Left hindlimb (tissue), 1 donor: ENCODE measurements at places on chromosomes 12 and 14.
A peak's percentile ranks its signal among the peaks of the same experiment; 100 is the strongest.

DNA sequence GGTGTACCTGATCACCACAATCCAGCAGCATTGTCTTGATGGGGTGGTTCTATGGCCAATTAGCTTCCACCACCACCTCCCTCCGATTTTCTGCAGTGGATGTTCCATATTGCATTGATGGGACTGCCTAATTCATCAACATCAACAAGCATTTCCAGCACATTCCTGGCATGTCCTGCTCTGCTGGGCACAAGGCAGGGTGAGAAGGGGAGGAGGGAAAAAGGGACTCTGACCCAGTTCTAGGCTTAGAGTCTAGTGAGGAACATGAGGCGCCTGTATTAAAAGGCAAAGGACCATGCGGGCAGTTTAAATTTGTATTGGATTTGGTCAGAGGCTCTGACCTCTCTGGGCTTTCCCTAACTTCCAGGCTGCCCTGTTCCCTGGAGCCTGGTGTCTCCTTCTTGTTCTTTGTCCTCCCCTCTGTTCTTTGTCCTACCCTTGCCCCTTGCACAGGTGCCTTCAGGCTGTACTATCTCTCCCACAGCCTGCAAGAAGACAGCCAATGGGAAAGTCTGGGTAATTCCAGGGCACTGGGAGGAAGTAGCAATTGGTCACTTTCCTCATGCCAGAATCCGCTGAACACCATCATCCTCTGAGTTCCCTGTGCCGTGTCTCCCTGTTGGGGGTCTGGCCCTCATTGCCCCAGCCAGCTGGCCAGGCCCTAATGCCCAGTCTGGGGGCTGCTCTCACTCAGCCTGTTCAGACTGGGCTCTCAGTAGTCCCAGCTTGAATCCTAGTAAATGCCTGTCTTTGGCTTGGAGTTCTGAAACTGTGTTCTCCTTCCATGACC lies 43.3 kb downstream of the TSPAN11 start:
- DNase-seq: no peak

DNA sequence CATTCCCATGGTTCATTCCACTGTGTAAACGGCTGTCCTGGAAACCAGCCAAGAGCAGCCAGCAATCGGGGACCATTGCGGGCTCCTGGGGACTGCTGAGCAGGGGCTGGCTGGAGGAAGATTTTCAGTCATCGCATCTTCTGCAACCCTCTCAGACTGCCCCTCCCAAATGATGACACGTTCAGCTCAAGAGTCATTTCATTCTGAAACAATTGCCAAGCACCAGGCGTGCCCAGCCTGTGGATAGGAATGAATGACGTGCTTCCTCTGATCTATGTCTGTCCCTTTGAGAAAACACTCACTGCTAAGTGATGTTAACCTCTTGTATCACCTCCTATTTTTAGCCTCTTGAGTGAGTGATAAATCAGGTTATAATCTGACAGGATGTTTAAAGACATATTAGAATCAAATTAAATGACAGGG lies 62.0 kb downstream of the NDUFA12 start:
- peak; percentile 50 for DNase-seq

- DNase-seq: no peak
Observed at GRCh38 chr12:108657130-108657745, 23.5 kb upstream of the SELPLG start.

- no peak for DNase-seq
Observed at GRCh38 chr14:82897469-82898308, 1364.0 kb upstream of the SEL1L start.

GRCh38 chr14:21072781-21073339 lies 2.8 kb downstream of the ARHGEF40 start:
- DNase-seq: no peak

DNA sequence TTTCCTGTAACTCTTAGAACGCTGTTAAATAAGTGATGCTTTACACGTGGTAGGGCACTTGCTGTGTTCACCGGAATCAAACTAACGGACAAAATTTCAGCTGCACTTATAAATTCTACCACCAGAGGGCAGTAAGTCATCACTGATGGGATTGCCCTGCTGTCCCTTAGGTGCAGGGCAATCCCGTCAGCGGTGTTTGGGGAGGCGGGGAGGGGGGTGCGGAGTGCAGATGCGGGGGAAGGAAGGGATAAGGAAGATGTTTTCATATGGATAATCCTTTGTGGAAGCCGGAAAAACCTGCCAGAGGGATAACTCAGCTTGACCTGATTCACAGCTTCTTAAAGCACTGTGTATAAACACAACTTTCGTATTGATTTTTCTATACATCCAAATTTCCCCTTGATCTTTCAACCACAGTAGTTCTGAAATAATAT lies 21.7 kb upstream of the SLC10A1 start:
- DNase-seq: peak; percentile 55

DNA sequence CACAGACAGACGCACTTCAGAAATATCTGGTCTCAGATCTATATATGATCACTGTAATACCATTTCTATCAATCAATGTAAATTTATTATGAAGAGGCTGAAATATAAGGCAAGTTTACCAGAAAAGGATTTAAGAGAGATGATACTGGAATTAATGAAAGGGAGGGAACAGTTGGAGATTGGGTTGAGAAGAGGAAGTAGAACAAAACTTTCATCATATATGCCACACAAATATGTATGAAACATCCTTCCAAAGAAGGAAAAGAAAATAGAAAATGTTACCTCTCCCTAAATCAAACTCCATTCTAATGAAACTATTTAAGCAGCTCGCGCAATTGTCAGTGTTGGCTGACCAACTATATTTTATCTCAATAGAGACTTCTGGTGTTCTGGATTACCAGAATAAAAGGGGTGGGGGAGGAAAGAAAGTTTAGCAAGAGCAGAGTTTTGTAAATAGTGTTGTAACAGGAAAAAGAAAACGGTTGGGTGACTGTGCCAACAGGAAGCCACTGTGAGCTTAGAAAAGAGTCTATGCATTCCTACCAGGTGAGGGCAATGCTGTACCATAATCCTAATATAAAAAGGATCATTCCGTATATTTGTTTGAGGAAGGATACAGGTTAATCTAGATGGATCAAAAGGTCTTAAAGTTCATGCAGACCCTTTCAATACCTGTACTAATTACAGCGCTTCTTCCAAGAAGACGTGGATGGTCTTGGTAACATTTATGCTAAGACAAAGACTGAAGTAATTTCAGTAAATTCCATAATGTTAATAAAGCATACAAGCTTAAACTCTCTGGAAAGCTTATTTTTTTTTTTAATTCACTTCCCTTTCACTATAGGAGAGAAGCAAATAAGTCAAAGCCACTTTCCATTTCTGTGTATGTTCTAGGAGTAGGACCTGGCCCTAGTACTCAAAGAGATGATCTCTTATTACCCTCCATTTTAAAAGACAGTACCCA lies 14.5 kb upstream of the LLPH start:
- no peak for DNase-seq

- no peak for DNase-seq
Observed at GRCh38 chr12:125021096-125021495, 27.7 kb downstream of the BRI3BP start.

DNA sequence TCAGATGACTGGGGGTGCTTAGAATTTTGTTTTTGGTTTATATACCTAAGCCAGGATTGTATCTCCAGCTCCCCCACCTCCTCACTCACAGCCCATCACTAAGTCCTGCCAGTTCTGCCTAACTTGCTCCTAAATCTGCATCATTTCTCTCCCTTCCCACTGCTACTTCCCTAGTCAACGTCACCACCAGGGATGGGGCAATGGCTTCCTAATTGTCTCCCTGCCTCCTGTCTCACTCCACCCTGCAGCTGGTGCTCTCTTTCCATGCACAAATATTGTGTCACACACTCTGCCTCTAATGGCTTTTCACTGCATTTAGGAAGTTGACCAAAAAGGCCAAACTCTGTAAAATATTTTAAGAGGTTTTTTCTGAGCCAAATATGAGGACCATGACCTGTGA lies 11.5 kb downstream of the OAS2 start:
- no peak for DNase-seq

- DNase-seq: peak; percentile 73
Observed at GRCh38 chr12:106123551-106124081, 15.1 kb downstream of the NUAK1 start.

DNA sequence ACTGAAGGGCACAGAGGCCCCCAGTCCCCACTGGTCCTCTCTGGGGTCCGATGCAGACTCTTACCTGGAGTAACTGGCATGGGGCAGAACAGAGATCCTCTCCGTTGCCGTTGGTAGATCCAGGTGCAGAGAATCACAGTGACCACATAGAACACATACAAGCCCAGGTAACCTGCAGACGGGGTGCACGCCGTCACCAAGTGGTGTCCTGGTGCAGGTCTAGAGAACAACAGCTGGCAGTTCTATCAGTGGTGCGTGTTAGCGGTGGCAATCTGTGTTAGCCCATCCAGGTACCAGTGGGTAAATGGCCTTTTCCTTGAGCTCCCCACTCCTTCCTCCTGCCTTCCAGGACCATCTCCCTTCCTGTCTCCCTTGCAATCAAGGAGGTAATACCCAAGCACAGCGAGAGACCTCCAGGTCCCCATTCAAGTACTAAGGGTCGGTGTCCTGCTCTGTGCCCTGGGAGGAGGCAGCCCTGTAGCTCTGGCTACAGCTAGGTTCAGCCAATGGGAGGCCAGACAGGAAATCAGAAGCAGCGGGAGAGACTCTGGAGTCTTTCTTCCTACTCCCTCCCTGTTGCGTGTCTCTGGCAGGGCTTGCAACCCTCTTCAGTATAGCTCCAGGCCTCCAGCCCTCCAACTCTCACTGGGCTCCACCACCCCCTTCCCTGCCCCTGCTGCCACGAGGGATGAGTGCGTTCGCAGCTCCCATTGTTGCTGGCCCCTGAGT lies 15.8 kb downstream of the SLC8B1 start:
- no peak for DNase-seq

- no peak for DNase-seq
Observed at GRCh38 chr12:101455685-101456084, 19.5 kb upstream of the SPIC start.

DNA sequence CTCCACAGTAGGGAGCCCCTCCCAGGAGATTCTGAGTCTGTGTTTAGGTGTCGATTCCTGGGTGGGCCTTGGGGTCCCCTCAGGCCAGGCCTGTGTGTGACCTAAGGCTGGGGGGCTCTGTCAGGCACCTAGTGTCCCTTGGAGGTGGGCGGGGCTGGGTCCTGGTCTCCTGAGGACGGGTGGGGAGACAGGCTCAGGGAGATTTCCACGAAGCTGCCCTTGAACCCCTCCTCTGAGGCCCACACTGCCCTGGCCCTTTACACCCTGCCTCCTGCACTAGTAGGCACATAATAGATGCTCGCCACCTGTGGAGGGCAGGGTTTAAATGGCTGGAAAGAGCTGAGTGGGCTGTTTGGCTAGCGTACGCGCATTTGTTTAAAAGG lies 32.9 kb downstream of the MEG3 start:
- DNase-seq: no peak

- peak; percentile 54 for DNase-seq
Observed at GRCh38 chr12:123055281-123055766, 74.8 kb downstream of the ARL6IP4 start.

GRCh38 chr12:105955976-105956375 lies 182.8 kb downstream of the NUAK1 start:
- no peak for DNase-seq

DNA sequence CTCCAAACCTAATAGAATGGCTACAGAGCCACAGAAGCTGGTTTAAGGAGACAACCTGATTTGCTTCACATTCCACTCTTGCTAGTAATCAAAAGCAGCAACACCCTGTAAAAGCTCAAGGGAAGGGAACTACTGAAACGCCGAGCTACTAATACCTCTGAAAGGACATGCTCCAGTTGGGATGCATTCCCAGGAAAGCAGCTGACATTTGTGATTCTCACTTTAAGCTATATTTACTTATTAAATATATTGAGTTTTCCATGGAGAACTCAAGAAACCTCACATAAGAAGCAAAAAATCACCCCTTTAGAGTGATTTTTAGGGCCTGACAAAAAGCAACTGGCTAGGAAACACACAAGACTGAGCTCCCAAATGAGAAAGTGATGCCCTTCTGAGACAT lies 1073.0 kb upstream of the FLRT2 start:
- no peak for DNase-seq

DNA sequence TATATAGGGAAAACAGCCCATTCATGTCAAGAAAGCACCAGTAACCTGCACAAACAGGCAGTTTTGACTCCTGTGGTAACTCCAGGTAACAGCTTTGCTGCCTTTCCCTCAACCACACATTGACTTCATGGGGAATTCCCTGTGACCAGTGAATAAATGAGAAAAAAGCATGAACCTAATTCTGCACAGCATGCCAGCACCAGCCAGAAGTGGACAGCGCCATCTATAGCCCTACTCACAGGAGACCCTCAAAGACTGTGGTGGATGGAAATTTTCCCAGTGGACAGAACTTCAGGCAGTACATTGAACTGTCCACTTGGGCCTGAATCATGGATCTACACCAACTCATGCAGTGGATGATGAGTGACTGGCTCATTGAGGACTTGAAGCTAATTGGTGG lies 152.1 kb downstream of the SLC8A3 start:
- DNase-seq: no peak

GRCh38 chr14:105161964-105162668 lies 6.5 kb downstream of the JAG2 start:
- DNase-seq: no peak

DNA sequence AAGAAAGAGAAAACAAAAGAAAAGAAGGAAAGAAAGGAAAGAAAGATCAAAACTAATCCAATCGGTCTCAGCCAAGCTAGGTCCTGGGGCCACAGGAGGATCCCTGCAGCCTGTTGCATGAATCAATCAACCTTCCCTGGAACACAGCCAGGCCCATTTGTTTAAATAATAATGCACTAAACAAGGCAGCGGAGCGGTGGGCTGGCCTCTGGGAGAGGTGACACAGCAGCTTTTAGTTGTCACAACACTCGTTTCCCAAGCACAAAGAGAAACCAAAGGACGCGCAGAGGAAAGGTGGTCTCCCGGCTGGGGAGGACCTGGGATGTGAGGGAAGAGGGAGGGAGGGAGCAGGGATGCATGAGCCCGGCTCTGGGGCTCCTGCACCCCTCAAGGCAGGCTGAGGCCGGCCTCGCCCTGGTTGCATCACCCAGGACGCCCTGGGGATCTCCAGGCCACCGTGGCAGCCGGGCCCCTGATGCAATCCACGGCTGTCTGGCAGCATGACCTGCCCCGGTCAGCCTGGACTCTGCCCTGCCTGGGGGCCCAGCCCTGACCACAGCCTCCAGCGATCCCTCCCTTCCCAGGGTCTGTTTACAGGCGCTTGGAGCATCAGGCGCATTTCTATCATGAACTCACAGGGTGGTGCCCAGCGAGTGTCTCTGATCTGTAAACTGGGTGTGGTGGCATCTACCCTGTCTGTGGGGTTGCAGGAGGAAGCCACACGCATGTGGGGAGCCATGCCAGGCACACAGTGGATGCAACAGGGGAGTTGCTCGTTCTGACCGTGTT lies 32.5 kb downstream of the MMP17 start:
- DNase-seq: no peak

- no peak for DNase-seq
Observed at GRCh38 chr12:12934556-12934955, 17.4 kb downstream of the GPRC5D start.

DNA sequence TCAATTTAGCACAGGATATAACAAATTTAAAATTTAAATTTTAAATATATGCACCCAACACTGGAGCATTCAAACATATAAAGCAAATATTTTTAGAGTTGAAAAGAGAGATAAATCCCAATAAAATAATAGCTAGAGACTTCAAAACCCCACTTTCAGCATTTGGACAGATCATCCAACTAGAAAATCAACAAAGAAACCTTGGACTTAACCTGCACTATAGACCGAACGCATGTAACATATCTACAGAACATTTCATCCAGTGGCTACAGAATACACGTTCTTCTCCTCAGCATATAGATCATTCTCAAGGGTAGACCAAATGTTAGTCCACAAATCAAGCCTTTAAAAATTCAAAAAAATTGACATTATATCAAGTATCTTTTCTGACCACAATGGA lies 64.0 kb downstream of the SPTSSA start:
- no peak for DNase-seq

GRCh38 chr12:79296871-79297270 lies 393.9 kb downstream of the PAWR start:
- DNase-seq: no peak
